ENCODE measurements at places on chromosomes 16 and 17.

- no peak for DNase-seq
Measured at GRCh38 chr17:5885336-5885735, 184.8 kb upstream of the WSCD1 start.

- no peak for DNase-seq
Measured at GRCh38 chr17:21172846-21173245, 41.1 kb downstream of the TMEM11 start.

GRCh38 chr17:38619937-38620550 is 14.3 kb upstream of the SRCIN1 start:
- no peak for DNase-seq

GRCh38 chr16:79768276-79768970 is 167.9 kb upstream of the MAF start:
- no peak for DNase-seq

DNA sequence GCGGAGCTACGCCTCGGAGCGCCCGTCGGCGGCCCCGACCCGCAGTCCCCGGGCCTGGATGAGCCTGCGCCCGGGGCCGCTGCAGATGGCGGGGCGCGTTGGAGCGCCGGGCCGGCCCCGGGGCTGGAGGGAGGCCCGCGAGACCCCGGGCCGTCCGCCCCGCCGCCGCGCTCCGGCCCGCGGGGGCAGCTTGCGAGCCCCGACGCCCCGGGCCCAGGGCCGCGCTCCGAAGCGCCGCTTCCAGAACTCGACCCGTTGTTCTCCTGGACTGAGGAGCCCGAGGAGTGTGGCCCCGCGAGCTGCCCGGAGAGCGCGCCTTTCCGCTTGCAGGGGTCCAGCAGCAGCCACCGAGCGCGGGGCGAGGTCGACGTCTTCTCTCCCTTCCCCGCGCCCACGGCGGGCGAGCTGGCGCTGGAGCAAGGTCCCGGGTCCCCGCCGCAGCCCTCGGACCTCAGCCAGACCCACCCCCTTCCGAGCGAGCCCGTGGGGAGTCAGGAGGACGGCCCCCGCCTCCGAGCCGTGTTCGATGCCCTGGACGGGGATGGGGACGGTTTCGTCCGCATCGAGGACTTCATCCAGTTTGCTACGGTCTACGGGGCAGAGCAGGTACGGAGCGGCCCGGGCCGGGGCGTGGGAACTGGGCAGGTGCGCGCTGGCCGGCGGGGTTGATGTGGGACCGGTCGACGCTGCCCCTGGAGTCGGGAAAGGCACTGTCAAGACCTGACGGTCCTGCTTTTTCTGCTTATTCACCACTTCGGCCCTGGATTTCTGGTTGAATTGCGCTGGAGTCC is 861 bp downstream of the RAB11FIP3 start:
- DNase-seq, result no peak

GRCh38 chr16:1494711-1495110 is 1.6 kb downstream of the TELO2 start:
- no peak for DNase-seq

DNA sequence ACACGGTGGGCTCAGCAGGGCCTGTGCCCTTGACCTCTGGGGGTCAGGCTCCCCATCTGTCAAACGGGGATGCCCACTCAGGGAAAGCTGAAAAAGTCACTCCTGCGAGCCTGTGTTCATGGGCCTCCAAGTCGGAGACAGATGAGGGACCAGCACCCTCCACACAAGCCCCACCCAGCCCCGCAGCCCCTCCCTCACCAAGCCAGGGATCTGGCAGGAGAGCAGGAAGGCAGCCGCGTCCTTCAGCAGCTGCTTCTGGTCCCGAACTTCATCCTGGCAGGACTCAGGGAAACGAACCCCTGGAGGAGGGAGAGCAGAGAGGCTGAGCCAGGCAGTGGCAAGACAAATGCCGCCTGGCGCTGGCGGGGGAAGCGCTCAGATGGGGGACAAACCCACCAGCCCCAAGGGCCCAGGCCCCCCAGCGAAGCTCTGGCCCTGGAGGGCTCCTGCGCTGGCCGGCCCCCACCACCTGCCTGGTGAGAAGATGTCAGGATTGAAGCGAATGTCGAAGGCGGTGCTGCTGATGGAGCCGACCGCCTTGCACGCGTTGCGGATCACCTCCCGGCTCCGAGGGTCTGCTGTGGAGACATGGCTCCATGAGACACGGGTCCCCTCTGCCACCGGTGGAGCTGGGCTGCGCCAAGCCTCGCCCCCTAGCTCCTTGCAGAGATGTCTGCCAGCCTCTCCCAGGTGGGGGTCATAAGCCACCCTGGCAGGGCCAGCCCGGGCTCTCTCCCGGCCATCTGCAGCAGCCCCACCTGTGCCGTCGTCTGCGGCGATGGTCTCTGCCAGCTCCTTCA is 15.4 kb downstream of the CLUH start:
- DNase-seq, result no peak

DNA sequence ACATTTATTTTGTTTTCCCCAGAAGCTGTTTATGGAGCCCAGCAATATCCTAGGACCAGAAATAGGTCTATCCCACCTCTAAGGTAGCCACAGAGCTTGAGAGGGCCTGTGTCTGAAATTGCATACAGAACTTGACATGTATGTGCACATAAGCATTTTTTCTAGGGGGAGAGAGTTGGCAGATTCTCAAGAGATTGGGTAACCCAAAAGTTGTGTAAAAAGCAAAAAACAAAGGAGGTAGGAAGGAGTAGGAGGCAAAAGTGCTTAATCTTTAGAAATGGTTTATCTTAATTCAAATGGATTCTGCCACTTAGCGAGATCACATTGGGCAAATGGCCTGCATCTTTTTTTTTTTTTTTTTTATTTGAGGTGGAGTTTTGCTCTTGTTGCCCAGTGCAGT is 3.5 kb downstream of the PLK1 start:
- DNase-seq, result no peak

GRCh38 chr17:76246080-76247066 is 6.1 kb upstream of the RNF157 start:
- DNase-seq, result no peak

DNA sequence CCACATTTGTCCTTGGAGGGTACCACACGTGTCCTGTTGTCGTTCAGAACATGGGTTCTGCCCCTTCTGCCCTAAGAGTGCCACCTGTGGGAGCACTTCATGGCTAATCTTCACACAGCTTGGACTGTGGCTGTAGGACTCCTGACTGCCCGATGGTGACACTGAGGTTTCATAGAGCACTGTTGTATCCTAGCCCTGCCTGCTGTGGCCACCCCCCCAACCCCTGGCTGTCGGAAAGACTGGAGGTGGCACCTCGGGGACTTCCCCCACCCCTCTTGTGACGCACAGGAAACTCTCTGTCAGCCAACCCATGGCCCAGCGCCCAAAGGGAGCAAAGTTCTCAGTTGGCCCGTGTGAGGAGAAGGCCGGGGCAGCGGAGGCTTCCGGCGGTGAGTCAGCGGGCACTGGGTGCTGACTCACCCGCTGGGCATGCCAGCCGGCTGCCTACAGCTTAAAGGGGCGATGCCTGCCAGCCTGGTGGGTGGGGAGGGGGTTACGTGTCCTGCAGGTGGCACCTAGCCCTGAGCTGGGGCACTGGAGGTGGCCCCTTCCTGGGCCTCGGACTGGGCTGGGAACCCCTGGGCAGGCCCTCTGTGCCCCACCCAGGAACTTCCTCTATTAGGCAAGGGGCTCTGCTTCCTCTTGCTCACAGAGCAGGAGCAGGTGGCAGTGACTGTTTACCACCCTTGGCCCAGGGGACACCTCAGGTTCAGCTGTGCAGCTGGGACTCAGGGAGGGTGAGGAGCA is 3.4 kb downstream of the MAP2K3 start:
- DNase-seq, result peak; percentile 78

DNA sequence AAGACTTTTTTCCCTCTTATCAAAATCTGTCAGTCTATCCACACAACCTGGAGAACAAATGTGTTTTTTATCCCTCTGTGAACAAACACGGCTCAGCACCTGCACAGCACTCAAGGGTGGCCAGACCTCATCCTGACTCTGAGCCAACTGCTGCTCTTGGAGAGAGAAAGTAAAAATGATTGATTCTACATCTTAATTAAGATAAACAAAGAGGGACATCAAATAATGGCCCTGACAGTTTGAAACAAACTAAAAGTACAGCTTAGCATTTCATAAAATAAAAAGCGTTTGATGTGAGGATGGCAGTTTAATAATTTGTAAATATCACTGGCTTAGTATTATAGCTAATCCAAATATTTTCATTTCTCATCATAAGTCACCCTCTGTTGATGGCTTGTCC is 106.2 kb downstream of the SNX11 start:
- peak; percentile 41 for DNase-seq

DNA sequence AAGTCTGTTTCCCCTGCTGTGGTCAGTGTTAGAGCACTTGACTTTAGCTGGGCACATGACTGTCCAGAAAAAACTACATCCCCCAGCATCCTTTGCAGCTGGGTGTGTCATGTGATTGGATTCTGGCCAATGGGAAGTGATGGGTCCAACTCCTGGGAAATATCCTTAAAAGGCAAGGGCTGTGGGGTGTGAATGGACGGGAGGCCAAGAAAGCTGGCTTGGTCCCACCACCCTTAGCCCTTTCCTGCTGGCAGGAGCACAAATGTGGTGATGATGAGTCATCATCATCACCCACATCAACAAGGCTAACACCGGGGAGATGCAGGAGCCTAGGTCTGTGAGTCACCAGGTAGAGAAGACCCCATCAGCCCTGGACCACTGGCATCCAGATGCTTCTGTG is 341.7 kb downstream of the C16orf95 start:
- no peak for DNase-seq

DNA sequence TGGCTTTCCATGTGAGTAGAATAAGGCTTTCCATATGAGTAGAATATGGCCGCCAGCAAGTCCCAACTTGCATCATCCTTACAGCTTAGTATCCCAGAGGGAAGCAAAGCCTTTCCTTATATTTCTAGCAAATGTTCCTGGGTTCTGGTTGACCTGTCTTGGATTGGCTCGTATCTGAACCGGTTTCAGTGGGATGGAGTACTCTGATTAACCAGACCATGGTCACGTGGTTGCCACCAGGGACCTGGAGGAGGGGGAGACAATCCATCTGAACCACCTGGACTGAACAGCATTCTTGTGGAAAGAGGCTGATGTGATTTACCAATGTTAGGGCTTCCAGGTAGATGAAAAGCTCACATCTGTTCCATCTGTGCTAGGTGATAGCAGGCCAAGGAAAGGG is 89.0 kb downstream of the SHISA6 start:
- DNase-seq, result no peak

- DNase-seq, result no peak
Measured at GRCh38 chr17:55683550-55684315, 38.9 kb downstream of the TMEM100 start.

DNA sequence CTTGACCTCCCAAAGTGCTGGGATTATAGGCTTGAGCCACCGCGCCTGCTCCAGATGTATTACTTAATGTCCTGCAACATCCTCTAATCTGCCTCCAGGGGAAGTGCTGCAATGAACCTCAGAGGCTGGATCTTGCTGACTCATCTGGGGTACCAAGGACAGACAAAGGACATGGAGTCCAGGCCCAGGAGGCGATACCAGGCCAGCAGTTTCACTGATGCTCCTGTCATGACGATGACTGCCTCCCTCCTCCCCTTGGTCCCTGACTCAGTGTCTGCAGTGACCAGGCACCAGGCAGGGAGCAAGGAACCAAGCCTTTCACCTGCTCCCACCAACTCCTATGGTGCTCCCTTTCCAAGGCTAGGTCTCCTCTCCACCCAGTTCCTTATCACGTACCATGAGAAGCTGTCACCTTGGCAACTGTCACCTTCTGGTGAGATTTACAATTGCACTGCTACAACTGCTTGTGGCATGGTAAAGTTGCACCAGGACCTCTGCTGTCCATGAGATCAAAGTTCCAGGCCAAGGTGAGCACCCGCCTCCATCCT is 21.6 kb upstream of the PHOSPHO1 start:
- no peak for DNase-seq

DNA sequence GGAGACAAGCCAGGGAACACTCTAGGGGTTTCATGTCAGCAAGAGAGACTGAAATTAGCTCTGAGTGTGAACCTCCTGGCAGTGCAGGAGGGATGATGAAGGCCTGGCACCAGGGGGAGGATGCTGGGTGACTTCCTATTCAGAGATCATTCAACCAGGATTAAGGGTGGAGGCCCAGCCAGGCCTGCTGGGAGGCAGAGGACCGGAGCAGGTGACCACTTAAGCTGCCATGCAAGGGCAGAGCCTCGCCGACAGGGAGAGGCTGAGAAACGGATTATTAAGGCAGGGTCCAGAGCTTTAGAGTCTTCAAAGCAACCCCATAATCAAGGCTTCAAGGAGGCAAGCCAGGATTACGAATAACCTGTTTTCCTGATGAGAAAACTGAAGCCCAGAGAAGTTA is 10.6 kb upstream of the SRCIN1 start:
- DNase-seq, result peak; percentile 22

DNA sequence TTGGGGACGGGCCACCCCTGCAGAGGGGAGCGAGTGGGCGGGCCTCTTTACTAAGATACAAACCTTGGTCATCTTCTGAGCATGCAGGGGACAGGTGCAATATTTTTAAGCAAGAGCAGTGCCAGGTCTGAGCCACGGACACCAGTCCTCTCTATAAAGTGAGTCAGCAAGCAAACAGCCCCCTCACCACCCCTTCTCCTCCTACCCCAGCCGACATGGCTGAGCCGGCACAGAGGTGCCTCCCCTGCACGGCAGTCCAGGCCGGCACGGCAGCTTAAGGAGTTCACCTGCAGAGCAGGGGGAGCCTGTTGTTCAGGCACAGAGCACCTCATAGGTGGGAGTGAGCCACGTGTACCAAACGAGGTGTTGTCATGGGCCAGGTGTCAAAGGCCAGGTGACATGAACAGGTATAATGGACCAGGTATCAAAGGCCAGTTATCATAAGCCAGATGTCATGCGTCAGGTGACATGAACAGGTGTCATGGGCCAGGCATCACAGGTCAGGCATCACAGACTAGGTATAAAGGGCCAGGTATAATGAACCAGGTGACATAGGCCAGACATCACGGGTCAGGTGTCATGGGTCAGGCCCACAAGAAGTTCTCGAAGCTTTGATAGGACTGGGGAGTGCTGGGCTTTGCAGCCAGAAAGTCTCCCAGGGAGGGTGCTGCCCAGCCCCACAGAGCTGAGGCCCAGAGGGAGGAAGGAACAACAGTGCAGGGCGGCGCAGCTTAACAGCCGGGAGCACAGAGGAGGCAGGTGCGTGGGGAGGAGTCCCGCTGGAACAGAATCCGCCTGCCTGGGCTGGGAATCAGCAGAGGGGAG is 42.6 kb upstream of the ZNF469 start:
- no peak for DNase-seq

DNA sequence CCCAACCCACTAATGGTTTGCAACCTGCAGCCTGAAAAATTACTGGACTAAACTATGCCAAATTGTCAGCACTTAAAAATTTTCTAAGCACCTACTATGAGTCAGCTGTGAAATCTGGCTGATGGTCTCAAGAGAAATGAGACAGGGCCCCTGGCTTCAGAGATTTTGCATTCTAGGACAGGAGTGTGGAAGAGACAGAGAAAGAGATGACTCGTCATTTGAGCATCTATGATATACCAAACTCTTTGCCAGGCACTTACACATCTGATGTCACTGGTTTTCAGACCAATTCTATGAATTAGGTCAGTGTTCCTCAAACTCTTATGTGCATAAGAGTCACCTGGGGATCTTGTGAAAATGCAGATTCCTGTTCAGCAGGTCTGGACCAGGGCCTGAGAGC is 44.4 kb downstream of the CLEC19A start:
- DNase-seq, result no peak

Data from NCI-H2029 (cell line).